ENCODE measurements at places on chromosomes 3 and 15.

DNA sequence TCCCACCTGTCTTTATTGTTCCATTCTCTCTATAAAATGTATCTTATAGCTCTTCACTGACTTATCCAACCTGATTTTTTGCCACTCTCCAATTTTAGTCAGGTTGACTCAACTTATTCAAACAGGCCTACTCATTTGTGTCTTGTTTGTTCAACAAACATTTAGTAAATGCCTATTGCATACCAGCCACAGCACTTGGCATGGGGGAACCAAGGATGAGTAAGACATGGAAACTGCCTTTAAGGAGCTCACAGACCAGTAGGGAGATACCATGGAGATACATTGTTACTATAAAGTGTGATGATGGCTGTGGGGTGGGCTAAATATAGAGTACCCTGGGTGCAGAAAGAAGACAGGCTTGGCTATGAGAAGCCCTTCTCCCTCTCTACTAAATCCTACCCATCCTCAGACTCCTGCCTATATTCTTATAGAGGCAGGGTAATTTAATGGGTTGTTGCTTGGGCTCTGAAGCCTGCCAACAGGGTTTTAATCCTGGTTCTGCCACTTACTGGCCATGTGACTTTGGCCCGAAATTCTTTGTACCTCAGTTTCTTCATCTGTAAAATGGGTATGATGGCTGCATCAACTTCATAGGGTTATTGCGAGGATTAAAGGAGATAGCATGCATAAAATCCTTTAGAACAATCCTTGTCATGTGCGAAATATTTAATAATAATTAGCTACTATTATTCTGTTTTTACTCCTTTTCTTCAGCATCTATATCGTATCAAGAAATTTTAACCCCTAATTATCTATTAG lies 348.5 kb upstream of the UMPS start:
- DNase-seq: no peak

GRCh38 chr3:146561879-146562278 lies 17.5 kb upstream of the PLSCR1 start:
- no peak for DNase-seq

DNA sequence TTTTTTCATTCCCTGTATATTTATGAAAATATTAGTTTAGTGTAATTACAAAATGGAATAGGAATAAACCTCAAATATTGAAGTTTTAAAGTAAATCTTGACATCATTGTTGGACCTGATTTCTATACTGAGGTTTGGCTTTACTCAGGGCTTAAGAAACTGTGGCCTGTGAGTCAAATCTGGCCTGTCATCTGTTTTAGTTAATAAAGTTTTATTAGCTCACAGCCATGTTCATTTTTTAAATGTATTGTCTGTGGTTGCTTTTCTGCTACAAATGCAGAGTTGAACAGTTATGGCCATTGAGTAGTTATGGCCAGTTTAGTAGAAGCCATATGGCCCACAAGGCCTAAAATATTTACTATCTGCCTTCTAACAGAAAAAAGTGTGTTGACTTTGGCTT lies 80.7 kb downstream of the DIPK2A start:
- no peak for DNase-seq

- DNase-seq: no peak
These were observed 60.5 kb downstream of the FBN1 start for GRCh38 chr15:48584812-48585563.

DNA sequence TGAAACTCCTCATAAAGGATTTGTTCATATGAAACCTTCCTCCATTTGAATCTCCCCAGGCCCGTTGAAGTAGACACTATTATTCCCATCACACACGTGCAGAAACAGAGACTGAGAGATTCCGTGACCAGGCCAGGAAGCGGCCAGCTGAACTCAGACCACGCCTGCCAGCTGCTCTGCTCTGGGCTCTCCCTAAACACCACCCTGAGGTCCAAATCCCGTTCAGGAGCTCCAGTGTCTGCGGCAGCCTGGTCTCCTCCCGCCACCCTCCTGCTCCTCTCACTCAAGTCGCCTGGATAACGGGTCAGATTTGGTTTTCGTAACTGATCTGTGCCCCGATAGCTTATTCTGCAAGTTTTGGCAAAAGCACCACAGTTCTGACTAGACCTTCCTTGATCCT lies 53.6 kb upstream of the SNRPA1 start:
- no peak for DNase-seq

GRCh38 chr3:185041540-185041939 lies 111.3 kb downstream of the C3orf70 start:
- DNase-seq: no peak

DNA sequence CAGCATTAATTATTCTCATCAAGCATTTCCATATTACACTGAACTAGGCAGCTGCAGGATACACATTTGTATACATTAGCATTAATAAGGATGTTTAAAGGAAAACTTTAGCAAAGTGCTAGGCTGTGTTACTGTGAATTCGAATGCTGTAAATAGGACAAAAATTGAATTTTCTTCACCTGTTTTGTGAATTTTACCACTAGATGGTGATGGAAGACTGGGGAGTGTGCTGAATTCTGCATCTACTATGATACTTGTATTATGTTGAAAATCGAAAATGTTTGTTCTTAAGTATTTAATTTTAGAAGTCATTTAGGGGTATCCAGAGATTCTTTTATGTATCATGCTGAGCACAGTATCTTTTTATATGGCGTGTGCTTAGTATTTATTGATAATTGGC lies 12.3 kb upstream of the P2RY14 start:
- no peak for DNase-seq

DNA sequence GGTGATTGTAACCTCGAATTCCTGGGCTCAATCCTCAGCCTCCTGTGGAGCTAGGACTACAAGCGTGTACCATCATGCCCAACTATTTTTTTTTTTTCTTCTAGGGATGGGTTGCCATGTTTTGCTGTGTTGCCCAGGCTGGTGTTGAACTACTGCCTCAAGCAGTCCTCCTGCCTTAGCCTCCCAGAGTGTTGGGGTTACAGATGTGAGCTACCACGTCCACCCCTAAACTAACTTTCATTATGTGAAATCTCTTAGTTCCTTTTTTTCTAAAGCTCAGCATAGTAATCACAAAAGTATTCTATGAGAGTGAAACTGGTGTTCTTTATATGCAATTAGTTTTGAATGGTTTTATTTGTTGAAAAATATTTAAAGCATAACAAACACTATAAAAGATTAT lies 92.1 kb downstream of the XRN1 start:
- no peak for DNase-seq

GRCh38 chr3:160150525-160150924 lies 74.7 kb upstream of the C3orf80 start:
- no peak for DNase-seq

DNA sequence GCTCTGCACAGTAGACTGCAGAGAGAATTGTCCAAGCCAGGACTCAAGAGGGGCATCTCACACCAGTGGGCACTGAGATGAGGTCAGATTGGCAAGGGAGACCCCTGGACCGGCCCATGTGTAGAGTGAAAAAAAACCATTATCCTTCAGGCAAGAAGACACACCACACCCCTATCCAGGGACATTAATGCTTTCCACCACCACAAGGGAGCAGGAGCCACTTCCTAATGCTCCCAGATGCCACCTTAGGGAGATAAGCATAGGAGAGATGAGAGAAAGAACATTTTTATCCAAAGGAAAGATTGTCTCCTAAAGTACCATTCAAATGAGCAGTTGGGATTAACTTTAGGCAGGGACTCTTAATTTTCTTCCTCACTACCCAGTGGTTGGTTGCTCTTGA lies 109.6 kb upstream of the PTX3 start:
- DNase-seq: no peak

DNA sequence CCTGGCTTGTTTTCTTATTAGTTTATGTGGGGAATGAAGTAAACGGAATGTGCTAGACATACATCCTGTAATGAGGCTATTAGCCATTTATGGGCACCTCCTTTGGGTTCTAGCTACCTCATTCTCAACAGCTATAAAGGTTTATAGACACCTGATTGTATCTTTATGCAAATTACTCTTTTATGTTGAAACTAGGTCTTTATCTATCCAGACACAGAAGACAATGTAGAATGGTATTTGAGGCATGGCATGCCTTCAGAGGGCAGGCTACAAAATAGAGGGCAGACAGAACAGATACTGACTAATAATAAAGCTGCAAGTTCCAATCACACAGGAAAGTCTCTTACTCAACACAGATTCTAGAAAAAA lies 27.1 kb downstream of the TBC1D2B start:
- no peak for DNase-seq

- DNase-seq: no peak
These were observed 57.5 kb upstream of the ZBED2 start for GRCh38 chr3:111652492-111653180.

GRCh38 chr3:194184265-194184751 lies 48.4 kb downstream of the HES1 start:
- no peak for DNase-seq

- DNase-seq: no peak
These were observed 26.4 kb upstream of the GABPB1 start for GRCh38 chr15:50381438-50381837.

Data from NCI-H524 (cell line).